ENCODE measurements at places on chromosomes 4 and X. TPM values are rescaled to one million over a fixed set of nuclear protein-coding genes. Genes with fewer than 3 reads are reported as not detected.

The ERAS gene
- 0.17 TPM for polyA plus RNA-seq

The PGAM4 gene
- polyA plus RNA-seq, result 0.55 TPM

The STK32B gene
- not detected for polyA plus RNA-seq

The SPANXB1 gene
- polyA plus RNA-seq, result not detected

The REELD1 gene
- polyA plus RNA-seq, result not detected

The TMPRSS11B gene
- not detected for polyA plus RNA-seq
